ENCODE measurements at places on chromosomes 1 and 21.

DNA sequence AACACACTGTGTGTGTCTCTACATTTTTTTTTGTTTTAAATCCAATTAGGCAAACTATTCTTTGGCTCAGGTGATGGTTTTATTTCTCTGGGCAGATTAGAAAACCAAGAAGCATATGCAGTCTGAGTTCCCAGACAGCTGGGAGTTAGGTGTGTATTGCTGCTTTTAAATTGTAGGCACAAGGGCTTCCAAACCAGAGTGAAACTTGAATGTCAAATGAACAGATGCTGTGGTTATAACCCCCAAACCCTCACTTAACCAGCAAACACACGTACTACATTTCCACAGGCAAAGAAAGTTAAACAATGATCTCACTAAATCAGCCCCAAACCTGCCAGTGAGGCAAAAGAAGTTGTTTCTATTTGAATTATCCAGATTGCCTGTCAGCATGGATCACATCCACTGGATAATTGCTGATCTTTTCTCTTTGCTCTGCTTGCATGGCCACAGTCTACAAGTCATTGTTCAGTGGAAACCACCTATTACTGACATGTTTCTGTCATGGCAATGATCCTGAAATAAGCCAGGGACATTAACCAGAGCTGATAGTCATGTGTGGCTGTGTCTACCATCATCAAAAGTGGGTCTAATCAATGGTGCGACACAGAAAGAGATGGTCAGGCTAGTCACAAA, 576.5 kb upstream of the PLXNA2 start:
- no peak for DNase-seq

DNA sequence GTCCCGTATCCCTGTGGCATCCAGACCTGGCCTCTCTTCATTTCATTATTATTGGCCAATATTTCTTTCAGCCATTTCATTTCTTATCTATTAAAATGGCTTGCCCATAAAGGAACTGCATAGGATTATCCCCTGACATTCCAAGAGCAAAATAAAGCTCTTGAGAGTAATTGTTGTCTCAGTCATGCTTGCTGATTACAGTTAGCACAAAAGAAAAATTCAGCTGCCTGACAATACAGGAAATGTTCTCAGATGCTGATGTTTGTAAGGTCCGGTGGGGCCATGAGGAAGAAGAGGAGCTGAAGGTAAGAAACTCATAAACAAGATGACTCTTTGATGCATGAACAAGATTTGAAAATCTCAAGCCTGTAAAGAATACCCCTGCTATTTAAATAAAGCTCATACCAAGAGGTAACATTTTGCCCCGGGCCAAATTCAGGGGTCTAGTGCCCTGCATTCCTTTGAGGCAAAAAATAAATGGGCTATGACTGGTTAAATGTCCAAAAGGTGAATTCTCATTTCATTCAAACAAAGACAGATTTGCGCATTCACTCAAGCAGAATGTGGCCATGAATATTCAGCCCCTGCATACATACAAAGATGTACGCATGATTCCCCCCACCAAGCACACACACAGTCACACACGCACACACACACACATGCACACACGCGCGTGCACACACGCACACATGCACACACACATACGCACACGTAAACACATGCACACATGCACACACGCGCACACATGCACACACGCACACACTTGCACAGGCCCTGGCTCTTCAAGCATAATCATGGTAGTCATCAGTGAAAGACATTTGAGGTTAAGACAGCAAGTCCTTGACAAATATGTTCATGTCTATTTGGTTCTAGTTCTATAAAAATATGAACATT, 44.8 kb downstream of the KCNJ15 start:
- DNase-seq = no peak

DNA sequence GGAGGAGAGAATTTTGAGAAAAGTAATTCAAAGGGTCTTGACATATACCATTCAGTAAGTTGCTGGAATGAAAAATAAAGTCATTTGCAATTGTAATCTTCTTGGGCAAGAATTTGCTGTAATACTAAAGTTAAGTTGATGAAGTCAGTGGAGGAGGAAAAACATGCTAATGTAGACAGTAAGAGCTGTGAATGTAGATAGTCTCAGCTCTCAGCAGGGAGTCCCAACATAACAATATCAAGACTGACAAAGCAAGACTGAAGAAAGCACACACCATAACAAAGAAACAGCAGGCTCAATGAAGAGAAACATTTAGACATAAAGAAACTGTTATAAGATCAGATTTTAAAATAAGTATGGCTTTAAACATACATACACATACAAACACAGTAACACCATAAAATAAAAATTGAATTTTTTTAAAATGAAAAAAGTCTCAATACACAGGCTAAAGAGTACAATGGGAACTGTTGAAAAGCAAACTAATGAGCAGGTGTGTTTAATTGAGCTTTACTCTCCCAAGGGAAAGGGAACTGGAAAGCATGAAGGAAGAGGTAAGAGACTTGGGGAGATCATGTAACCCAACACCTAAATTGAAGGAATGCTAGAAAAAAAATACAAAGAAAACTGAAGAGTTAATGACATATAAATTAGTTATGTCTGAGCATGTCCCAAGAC, 336.3 kb upstream of the NCAM2 start:
- no peak for DNase-seq

GRCh38 chr1:239619190-239619589, 232.8 kb downstream of the CHRM3 start:
- no peak for DNase-seq

- DNase-seq = no peak
These were observed 115.1 kb upstream of the PBX1 start for GRCh38 chr1:164443836-164444235.

DNA sequence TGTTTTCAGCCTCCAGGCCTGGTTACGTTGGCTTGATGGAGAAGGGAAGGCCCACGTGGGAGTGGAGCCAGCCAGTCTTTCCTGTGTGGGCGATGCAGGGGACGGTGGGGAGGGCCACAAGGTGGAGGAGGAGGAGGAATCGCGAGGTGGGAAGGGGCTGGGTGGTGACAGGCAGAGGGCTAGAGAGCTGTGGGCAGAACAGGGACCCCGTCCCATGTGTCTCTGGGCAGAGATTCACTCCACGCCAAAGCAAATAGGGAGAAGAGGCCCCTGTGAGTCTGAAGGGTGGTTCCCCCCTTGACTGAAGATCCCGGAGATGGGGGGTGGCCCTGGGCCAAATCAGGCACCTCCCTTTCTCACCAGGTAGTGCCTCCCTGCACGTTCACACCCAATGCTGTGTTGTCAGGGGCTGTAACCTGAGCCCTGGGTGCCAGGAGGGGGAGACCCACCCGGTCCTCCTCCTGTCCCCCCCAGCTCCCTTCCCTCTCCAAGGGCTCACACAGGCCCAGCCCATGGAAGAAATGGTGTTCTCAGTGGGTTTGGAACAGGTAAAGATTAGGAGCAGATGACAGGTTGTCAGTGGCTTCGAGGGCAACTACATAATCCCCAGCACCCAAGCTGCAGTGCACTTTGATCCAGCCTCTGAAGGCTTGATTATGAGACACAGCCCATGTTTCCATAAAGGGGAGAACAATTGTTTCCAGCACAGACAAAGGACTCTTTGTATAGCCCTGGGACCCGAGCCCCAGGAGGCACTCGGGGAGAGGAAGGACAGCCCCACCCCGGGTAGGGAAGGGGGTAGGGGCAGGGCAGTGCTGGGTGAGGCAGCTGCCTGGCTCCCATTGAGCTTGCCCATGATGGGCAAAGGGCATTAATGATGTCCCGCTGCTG, 37.7 kb upstream of the GPR37L1 start:
- DNase-seq = no peak

DNA sequence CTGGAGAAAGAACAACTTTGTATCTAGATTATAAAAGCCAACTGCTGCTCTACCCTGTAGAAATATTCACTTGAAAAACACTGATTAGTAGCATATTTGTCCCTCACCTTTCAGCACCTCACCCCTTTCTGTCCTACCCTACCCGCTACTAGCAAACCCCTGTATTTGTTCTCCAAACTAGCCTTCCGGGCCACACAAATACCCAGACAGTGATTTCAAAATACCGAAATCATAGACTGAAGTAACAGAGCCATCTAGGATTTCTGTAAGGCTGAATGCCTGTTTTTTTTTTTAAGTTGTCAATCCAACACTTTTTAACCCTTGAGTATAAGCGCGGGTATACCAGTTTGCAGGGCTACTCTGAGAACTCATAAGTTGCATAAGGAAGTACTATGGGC, 398 bp upstream of the DPT start:
- no peak for DNase-seq

DNA sequence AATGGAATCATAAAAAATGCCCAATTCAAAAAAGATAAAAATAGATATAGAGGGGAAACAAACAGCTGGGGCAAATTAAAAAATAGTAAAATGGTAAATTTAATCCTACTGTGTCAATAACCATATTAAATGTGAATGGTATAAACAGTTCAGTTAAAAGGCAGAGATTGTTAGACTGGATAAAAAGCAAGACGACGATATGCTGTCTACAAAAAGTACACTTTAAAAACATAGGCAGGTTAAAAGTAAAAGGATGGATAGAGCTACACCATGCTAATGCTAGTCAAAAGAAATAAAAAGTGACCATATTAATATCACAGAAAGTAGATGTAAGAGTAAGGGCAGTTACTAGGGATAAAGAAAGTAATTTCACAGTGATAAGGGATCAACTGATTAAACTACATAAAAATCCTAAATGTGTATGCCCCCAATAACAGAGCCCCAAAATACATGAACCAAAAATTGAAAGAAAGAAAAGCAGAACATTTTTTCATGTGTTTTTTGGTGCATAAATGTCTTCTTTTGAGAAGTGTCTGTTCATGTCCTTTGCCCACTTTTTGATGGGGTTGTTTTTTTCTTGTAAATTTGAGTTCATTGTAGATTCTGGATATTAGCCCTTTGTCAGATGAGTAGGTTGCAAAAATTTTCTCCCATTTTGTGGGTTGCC, 27.4 kb downstream of the MORN1 start:
- DNase-seq = no peak

- DNase-seq = no peak
These were observed 22.4 kb downstream of the TCP10L start for GRCh38 chr21:32562915-32563314.

- no peak for DNase-seq
These were observed 68.4 kb upstream of the ADGRL4 start for GRCh38 chr1:79074975-79075374.

DNA sequence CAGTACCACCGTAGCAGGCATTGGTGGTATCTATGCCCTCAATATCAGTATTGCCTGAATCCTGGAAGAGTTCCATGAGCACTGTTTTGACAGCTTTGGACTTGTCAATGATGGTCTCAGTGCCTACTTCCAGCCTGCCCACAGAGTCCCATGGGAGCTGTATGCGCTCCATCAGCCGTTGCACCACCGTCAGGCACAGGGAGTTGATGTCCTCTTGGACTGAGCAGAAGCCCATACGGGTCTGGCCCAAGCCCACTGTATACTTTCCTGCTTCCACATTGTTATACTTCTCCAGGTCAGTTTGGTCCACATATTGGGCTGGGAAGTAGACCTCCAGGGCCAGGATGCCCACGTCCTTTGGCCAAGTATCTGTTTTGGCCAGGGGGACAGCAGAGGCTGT, 4.5 kb downstream of the HMGCS2 start:
- DNase-seq = no peak

DNA sequence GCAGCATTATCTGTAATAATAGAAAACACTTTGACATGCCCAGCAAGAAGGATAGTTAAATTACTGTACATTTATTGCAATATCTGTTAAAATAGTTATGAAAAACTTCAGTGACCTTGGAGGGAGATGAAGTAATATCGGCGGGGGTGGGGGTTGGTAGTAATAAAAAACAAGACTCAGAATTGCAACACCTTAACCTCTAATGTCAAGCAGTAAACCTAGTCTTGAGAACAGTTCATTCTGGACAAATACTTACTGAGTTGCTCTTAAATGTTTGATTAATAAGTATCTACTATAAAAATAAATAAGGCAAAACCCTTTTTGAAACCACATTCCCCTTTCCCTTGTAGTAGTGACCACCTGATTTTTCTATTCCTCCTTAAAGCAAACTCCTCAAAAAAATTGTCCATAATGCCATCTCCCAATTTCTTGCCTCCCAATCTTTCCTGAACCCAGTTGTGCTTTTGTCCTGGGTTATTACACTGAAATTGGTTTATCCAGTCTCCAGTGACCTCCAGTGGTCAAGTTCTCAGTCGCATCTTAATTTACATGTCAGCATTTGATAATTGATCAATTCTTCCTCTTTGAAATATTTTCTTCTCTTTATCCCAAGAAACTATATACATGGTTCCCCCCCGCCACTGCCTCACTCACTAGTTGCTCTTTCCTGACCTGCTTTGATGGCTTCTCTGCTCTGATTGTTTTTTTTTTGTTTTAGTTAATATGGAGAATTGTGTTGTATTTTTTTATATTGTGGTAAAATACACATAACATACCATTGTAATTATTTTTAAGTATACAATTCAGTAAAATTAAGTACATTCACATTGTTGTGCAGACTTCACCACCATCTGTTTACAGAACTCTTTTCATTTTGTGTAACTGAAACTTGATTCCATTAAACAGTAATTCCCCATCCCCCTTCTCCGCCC, 36.8 kb downstream of the RAP1A start:
- no peak for DNase-seq

- no peak for DNase-seq
These were observed 184.7 kb upstream of the SGIP1 start for GRCh38 chr1:66349242-66349641.
